ENCODE measurements at places on chromosomes 16 and 17. TPM values are rescaled to one million over a fixed set of nuclear protein-coding genes. Genes with fewer than 3 reads are reported as not detected.
A peak's percentile ranks its signal among the peaks of the same experiment; 100 is the strongest.

DNA sequence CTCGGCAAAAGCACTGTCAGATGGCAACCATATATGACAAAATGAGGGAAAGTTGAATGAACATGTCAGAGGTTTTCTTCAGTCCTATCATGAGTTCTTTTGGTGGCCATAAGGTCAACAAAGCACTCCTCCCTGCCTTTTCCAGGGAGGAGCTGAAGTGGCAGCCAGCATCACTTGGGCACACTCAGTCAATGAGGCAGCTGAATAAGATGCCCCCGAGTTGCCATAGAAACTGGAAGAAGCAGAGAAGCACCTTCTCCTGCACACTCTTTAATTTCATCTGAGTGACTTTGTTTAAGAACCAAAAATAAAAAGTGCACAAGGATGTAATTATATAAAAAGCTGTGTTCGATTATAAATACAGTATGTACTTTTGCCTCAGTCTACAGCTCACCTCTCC is 16.0 kb downstream of the KCNJ2 start:
- no peak for DNase-seq

GRCh38 chr17:69501591-69502468 is 87.3 kb downstream of the MAP2K6 start:
- peak; percentile 2 for DNase-seq

DNA sequence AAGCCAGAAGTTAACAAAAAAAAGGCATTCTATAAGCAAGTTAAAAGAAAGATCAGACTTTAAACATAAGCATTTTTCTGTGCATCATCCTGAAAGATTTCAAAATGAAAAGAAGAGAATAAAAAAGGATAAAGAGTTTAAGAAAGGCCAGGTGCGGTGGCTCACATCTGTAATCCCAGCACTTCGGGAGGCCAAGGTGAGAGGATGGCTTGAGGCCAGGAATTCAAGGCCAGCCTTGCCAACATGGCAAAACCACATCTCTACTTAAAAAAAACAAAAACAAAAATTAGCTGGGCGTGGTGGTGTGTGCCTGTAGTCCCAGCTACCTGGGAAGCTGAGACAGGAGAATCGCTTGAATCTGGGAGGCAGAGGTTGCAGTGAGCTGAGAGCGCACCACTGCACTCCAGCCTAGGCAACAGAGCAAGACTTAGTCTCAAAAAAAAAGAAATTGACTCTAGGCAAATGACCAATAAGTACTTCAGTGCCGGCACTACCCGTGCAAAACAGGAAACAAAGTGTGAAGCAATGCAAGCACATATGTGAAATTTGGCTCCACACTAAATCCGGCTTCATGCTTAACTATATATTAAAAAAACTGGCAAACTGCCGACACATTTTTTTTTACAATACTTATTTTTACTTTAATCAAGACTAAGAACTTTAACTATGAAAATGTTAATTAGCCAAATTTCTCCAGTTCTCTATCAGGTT is 83.2 kb upstream of the C17orf78 start:
- no peak for DNase-seq

DNA sequence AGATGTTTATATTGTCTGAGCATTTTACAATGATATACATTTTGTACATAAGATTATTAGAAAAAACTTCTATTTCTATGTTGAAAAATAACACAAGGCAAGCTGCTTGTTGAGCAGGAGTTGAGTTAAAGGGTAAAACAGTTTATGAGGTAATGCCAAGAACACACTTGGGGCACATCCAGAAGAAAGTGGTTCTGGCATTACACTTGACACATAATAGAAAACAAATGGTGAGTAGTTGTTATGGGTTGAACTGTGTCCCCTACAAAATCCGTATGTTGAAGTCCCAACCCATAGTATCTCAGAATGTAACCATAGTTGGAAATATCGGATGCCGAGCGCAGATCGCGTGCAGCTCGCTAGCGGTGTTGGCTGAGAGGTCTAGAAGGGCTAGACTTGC is 354.3 kb upstream of the GOT2 start:
- no peak for DNase-seq

DNA sequence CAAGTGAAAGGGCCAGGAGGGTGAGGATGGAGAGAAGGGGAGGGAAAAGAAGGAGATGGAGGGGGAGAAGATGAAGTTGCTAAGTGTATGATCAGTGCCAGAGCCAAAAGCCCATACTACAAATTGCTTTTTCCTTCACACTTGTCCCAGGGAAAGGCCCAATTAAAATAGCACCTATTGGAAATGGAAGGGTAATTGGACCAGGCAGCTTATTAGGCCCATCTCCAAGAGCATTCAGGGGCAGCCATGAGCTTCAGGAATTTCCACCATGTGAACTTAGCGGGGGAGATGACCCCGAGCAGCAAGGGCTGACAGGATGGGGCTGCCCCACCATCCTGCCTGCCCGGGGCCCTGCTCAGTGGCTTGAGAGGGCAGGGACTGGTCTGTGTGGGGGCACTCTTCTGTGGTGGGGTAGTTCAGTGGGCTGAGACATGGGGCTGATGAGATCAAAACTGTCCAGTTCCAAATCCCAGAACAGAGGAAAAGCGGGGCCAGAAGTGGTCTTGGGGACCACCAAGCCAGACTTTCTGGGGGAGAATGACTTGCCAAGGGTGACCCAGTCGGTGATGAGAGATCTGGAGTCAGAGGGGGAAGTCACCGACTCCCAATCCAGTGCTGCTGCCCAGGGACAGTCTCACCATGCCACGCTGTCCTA is 27.5 kb downstream of the GOSR2 start:
- DNase-seq: no peak

Gene KRTAP4-1
- not detected for total RNA-seq

GRCh38 chr16:3490911-3491629 is 4.2 kb downstream of the C16orf90 start:
- no peak for DNase-seq

DNA sequence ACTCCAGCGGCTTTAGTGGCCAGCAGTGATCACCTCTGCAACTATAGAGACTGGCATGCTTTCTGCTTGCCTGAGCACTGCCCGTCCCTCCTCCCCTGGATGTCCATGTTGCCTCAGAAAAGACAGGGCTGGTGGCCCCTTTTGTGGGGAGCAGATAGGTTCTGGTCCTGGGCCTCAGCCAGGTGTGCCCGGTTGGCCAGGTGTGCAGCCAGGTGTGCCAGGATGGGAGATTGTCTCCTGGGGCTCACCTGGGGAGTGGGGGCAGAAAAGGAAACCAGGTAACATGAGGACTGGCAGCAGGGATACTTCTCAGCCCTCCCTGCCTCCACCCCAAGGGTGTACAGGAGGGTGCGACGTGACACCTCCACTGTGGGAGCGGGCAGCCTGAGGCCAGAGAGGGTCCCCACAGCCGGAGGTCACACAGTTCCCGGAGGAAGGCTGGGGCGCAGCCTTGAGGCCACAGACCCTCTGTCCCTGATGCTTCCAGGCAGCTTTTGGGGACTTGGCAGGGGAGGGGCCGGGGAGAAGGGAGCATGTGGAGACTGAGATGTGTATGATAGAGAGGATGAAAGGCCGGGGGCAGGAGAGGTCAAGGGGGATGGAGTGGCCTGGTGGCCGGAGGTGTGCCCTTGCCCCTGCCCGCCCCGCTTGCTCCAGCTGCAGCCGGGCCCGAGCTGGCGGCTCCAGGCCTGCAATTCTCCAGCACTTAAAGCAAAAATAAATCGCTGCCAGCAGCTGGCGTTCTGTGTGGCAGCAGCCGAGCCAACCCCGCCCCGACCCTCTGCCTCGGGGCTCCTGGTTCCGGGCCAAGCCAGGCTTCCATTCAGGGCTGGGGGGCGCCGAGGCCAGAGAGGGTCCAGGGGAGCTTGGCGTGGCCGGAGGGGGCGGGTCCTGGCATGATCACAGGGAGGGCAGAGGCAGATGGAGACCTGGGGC is 6.7 kb downstream of the KCNJ12 start:
- no peak for DNase-seq

- no peak for DNase-seq
Measured at GRCh38 chr16:15925631-15926030, 23.8 kb upstream of the ABCC1 start.

DNA sequence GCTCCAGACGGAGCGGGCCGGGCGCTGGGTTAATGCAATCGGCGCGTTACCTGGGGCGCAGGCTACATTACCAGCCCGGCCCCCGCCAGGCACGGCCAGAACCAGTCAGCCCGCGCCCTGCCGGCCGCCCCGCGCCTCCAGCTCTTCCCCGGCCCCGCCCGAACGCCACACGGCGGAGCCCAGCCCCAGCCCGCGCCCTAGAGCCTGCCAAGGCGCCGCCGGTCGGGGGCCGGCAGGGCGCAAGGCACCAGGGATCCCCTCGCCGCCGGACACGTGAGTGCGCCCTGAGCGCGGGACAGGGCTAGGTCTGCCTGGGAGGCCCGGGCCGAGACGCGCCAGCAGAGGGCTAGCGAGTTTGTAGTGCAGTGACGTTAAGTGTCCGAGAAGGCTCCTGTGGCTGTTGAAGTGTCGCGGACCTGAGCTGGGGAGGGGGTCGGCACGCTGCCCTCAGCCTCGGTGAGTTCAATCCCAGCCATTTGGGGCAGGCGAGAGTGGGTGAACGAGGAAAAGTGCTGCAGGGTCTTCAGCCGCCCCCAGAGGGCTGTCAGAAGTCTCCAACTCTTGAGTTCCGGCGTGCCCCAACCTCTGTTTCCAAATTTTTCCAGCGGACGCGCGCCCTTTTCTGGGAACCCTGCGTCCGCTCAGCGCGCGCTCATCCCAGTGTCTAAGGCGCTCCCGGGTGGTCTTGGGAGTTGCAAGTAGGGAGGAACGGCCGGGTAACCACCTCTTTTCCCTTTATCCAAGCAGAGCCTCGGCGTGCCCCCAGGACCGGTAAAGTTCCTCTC is at the start of gene SLC6A2:
SLC6A2 (plus strand) TSS at position 92 of the 785 bp plus-strand sequence. CDS start 707 bp downstream, outside the sequence.
- DNase-seq: no peak

DNA sequence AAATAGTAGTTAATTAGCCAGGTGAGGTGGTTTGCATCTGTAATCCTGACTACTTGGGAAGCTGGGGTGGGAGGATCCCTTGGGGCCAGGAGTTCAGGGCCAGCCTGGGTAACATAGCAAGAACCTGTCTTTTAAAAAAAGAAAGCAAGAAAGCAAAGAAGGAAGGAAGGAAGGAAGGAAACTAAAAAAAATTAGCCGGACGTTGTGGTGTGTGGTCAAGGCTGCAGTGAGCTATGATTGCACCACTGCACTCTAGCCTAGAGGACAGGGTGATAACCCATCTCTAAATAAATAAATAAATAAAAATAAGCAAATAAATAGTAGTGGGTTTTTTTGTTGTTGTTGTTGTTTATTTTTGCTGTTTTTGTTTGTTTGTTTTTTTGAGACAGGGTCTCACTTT is 39.3 kb upstream of the MAP2K6 start:
- DNase-seq: no peak

DNA sequence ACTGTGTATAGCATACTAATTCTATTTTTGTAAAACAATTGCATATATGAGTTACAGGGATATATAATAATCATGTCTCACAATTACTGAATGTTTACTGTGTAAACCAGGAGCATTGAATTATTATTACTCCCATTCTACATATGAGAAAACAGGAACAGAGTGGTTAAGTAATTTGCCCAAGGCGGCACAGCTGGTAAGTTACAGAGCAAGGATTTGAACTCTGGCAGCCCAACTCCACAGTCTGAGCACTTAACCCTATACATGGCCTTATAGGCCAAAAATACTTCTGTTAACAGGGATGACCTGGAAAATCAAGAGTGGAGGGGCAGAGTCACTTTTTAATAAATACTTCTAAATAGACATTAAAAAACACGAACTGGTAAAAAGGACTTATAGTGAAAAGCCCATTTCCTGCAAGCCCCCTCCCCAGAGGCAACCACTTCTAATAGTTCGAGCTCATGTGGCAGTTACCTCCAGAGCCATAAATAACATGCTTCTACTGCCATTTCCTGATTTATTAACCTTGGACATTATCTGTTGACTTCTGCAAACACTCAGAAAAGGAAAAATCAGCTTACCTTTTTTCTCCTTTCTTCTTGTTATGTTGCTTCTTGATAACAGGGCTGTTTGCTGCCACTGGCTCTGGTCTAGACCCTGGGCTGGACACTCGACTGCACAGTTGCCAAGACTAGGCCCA is 22.1 kb upstream of the ADGRG1 start:
- DNase-seq: no peak

DNA sequence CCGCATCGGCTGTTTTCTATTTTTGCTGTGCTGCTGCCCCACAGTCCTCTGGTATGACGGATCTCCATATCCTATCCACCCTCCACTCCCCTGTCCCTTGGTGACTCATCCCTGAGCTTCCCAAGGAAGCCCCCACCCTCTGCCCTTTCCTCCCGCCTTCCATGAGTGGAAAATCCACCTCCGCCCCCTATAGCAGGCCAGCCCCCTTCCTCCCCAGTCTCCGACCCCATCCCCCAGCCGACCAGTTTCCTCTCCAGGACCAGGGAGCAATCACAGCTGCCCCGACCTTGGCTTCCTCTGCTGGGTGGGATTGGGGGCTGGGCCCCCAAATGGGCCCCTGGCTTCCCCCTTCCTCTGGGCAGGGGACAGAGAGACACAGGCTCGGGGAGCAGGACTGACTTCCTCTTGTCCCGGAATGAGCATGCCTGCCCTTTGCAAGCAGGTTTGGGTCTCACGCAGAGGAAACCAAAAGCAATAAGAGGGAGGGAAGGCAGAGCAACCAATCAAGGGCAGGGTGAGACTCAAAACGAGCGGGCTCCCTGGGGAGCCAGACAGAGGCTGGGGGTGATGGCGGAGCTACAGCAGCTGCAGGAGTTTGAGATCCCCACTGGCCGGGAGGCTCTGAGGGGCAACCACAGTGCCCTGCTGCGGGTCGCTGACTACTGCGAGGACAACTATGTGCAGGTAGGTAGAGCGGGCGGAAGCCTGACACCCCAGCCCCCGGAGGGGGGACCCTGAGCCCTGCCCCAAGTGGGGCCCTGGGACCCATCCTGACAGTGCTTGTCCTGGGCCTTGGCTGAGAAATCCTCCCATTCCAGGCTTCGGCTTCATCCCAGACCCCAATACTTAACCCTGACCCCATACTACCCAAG is at the start of the genes ABI3 and GNGT2:
ABI3 (plus strand) TSS at position 550 of the 872 bp plus-strand sequence; CDS start at position 568, 18 bp downstream.
GNGT2 (minus strand) TSS at position 417 of the 872 bp plus-strand sequence. CDS start 3,152 bp downstream, outside the sequence.
- DNase-seq: no peak

GRCh38 chr16:16163571-16163970 is 59.7 kb downstream of the ABCC6 start:
- DNase-seq: no peak

GRCh38 chr17:5694551-5694950 is 110.2 kb upstream of the NLRP1 start:
- DNase-seq: peak; percentile 15

Gene SKAP1
- 0.42 TPM for total RNA-seq

Gene CLDN9
- total RNA-seq: not detected

GRCh38 chr16:57422026-57422944 is 17.7 kb downstream of the CCL17 start:
- peak; percentile 71 for DNase-seq

Gene HS3ST3A1
- total RNA-seq: 3.6 TPM

- no peak for DNase-seq
Measured at GRCh38 chr16:54443839-54444238, 157.3 kb upstream of the IRX3 start.

DNA sequence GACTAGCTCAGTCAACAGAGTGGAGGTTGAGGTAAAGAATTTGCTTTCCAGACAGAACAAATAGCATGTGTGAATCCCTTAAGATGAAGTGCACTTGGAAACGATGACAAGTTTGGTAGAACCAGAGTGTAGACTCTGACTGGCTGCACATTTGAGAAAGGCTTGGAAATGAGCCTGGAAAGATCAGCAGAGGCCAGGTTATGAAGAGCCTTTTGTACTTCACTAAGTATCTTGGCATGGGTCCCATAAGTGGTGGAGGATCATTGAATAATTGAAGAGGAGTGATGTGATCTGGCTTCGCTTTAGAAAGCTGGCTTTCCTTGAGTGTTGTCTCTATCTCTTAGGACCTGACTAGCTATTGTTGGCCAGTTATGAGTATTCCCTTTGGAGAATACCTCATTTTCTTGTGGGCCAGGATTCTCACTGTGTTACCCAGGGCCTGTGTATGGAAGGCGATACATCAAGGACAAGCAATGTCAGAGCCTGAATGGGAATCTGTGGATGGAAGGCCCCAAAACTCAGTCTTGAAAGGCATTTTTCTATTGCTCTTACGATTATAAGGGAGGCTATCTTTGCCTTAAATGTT is 329.8 kb downstream of the UTP18 start:
- no peak for DNase-seq

Gene SETD6
- total RNA-seq: 11.0 TPM

Measured in M059J (cell line).